ENCODE measurements at places on chromosomes 6 and 20.

DNA sequence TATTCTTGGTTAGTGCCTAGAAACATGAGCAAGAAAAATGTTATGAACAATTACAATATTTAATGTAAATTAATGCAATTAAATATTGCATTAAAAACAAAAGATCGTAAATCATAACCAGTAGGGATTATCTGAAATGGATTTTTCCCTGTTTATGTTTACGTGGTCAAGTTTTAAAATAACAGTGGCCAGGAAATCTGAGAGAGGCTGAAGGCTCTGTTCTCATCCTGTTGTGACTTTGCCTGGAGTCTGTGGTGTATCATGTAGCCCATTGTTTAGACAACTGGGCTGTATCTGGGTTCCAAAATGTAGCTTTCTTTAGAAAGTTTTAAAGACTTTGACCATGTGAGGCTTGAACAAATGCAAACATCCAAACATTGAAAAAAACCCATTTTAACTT is 2.4 kb downstream of the MYO6 start:
- peak; percentile 42 for DNase-seq

GRCh38 chr6:115360602-115361325 is 699.9 kb downstream of the FRK start:
- no peak for DNase-seq

- peak; percentile 15 for DNase-seq
Observed at GRCh38 chr6:52691718-52692117, 20.8 kb downstream of the TMEM14A start.

- DNase-seq = peak; percentile 57
Observed at GRCh38 chr6:125784365-125784764, 6.4 kb upstream of the NCOA7 start.

DNA sequence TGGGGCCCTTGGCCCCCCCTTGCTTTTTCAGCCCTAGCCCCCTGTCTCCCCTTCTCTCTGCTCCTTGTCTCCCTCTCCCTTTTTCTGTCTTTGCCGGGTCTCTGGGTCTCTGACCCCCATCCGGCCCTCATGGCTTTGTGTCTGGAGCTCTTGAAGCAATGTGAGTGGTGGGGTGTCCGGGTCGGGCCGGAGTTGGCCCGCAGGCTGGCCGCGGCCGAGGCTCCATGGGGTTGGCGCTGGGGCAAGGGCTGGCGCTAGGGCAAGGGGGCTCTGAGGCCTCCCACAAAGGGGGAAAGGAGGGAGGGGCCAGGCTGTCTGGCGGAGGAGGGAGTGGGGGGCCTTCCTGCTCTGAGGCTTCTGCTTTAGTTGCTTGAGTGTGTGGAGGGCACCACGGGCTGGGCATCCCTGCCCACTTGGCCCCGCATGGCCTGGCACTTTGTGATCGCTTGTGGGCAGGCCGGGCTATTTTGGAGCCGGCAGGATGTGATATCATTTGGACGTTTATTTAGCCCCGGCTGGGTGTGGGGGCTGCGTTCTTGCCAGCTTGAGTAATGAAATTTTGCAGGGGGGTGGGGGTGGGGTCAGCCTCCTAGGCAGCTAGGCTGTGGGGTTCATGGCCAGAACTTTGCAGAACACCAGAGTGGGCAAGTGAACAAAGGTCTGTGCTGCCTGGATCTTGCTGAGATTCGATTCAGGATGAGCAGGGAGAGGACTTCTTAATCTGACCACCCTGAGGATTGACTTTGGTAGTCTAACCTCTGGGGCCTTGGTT is 78.7 kb upstream of the MYL9 start:
- DNase-seq = peak; percentile 87

DNA sequence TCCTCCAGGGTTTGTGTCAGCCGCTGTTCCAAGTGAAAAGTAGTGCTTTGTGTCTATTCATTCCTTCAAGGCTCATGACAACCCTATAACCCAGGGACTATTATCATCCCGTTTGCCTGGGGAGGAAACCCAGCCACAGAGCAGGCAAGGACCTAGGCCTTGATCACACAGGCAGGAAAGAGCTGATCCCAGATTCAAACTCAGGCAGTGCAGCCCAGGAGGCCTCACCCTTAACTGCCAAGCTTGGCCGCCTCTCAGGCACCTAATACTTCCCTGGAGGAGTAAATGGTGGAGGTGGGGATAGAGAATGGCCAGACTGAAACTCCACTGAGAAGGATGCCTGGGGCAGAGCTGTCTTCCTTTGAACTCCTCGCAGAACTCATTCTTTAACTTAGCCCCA is 215.1 kb upstream of the QKI start:
- no peak for DNase-seq

DNA sequence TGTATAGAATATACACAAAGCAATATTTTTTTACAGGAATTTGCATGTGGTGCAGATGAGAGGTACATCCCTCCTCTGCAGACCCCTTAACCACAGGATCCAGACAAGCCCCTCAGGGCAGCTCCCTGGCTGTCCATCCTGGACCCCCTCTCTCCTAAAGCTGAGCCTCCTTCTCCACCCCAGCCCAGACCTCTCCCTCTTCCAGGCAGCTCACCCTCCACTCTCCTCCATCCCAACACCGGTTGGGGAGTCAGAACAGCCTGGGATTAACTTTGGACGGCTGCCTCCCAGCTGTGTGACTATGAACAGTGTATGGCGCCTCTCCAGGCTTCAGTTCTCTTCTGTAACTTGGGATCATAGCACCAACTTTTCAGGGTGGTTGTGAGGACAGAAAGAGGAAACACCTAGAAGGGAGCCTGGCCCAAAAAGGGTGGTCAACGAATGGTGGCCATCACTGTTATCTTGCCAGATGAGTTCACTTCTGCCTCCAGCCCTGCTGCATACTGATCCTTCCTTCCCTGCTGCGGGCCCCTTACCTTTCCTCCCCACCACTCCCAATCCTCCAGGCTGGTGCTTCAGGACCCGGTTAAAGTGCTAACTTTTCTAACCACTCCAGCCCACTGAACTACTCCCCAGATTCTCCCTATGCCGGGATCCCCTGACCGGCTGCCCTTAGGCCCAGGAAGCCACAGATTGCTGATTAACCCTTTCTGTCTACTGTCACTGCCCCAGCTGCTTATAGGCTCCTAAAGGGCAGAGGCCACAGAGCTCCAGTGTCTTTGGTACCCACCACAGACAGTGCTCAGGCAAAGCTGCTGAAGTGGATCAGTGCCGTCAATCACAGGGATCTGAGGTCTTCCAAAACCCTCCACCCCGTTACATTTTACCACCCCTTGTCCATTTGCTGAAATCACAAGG is 55.9 kb downstream of the GPR6 start:
- no peak for DNase-seq

- DNase-seq = no peak
Observed at GRCh38 chr6:114287461-114287860, 55.4 kb downstream of the HS3ST5 start.

GRCh38 chr20:57223648-57224489 is 42.6 kb downstream of the BMP7 start:
- peak; percentile 57 for DNase-seq

- DNase-seq = no peak
Observed at GRCh38 chr20:40821429-40821828, 132.4 kb upstream of the MAFB start.

DNA sequence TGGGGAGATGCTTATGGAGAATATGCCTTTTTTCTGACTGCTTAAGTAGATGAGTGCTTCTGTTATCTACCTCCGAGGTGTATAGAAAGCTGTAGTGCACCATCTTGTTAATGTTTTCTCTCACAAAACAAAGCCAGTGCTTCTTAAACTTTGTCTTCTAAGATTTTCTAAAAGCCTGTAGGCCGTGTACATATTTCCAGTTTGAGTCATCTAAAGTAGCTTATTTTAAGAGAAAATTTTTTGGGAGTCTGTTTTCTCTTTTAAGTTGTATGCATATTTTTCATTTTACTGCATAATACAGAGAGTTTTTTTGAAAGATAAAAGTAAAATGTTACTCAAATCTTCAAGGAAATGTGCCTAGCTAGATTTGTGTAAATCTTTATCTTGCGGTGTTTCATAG is 151.7 kb downstream of the GRIK2 start:
- peak; percentile 80 for DNase-seq

GRCh38 chr6:137995371-137995770 is 111.8 kb downstream of the PERP start:
- DNase-seq = peak; percentile 36

DNA sequence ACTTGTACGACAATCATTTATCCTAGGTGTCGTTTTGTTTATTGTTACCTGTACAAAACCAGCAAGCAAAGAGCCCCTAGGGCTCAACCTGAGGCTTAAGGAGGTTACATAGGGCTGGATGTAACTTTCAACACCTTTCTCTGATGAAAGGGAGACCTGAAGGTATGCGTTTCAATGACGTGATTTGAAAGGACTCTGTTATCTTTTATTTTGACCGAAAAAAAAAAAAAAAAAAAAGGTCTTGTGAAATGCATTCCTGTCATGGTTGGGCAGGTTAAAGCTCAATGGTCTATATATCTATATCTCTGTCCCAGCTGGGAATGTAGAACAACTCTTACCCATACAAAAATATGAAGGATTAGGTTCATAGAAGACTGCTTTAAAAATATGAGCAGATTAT is 78.7 kb upstream of the SASH1 start:
- DNase-seq = no peak

DNA sequence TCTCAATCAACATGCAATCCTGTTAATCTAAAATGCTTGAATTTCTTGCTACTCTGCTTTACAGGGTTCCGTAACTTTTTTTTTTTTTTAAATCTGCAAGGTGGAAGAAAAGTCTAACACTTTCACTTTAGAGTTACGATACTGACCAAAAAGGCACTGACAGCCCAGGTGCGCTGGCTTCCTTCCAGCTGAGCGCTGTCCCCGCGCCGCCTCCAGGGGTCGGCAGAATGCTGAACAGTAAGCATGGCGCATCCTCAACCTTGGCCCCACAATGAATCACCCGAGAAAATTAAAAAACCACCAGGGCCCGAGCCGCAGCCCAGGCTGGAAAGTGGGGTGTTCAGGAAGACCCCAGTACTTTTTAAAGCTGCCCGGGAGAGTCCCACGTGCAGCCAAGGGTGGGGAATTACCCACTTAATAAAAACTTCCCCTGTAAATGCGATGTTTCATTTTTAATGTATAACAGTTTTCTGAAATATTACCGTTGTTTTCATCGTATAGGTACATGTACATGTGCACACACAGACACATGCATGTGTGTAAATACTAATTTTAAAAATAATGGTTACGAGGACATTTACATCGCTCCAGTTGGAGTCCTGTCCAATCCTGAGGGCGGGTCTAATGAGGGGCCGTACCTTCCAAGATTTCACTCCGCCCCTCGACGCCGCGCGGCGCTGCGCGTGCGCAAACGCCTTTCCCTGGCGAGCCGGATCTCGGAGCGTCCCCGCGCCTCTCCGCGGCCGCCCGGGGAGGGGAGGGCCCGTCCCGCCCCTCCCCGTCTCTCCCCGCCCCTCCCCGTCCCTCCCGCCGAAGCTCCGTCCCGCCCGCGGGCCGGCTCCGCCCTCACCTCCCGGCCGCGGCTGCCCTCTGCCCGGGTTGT is at the start of gene GINM1:
Gene GINM1, plus strand, starts transcription at position 849 of the 883 bp plus-strand sequence. CDS start 40 bp downstream, outside the sequence.
- peak; percentile 94 for DNase-seq

All from EH (cell line).